ENCODE measurements at places on chromosomes 7 and 10. TPM values are rescaled to one million over a fixed set of nuclear protein-coding genes. Genes with fewer than 3 reads are reported as not detected.

Gene ADRB1
- not detected for total RNA-seq

Gene RBM33
- total RNA-seq, result 185 TPM

- no peaks in the 10 kb centered on the region for H3K27me3 ChIP-seq
- no peaks in the 10 kb centered on the region for H3K4me1 ChIP-seq
- H3K36me3 ChIP-seq, result no peaks in the 10 kb centered on the region
- H3K4me3 ChIP-seq, result no peak overlapping the region
- no peak for DNase-seq
These were observed 22.4 kb downstream of the AUTS2 start for GRCh38 chr7:69620650-69621049.

GRCh38 chr10:18332484-18332883 lies 192.3 kb downstream of the CACNB2 start:
- H3K27me3 ChIP-seq, result no peaks in the 10 kb centered on the region
- H3K27ac ChIP-seq, result no peak overlapping the region
- no peaks in the 10 kb centered on the region for H3K4me1 ChIP-seq
- DNase-seq, result no peak
- no peaks in the 10 kb centered on the region for H3K36me3 ChIP-seq

DNA sequence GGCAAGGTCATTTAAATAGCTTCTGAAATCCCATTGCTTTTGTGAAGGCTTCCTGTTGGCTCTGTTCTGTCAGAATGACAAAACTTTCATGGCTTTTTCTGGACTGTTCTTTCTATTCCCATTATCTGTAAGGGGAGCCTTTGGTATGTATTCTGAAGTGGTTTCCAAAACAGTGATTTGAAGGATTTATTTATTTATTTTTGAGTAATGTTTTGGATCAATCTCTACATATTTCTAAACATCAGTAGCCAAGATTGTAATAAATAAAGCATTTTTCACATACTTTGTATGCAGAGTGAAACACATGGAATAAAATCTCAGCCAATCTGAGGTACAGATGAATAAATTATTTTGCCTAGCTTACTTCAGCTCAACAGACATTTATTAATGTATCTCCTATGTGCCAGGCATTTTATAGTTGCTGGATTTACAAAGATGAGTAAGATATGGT lies 121.1 kb downstream of the BBS9 start:
- H3K4me1 ChIP-seq, result no peaks in the 10 kb centered on the region
- no peaks in the 10 kb centered on the region for H3K27me3 ChIP-seq

Gene SLC16A9
- total RNA-seq, result not detected

DNA sequence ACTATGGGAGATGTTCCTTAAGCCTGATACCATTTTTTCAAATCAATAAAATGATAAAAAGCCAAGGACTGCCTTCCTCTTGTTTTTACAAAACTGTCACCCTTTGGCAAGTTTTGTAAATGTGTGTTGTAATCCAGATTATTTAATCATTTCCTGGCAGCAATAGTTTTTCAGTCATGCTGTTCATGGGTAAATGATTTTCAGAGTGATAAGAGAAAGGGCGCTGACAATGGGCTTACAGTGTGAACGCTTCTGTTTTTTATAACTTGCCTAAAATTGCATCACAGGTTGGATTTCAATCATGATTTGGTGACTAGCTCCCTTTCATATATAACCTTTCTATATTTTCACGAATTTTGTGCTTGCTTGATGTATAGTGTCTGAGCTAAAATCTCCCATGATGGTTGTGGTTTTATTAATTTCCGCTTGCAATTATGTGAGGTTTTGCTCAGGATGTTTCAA lies 19.0 kb upstream of the DMBT1 start:
- no peak overlapping the region for H3K27ac ChIP-seq
- DNase-seq, result no peak
- H3K27me3 ChIP-seq, result no peaks in the 10 kb centered on the region

DNA sequence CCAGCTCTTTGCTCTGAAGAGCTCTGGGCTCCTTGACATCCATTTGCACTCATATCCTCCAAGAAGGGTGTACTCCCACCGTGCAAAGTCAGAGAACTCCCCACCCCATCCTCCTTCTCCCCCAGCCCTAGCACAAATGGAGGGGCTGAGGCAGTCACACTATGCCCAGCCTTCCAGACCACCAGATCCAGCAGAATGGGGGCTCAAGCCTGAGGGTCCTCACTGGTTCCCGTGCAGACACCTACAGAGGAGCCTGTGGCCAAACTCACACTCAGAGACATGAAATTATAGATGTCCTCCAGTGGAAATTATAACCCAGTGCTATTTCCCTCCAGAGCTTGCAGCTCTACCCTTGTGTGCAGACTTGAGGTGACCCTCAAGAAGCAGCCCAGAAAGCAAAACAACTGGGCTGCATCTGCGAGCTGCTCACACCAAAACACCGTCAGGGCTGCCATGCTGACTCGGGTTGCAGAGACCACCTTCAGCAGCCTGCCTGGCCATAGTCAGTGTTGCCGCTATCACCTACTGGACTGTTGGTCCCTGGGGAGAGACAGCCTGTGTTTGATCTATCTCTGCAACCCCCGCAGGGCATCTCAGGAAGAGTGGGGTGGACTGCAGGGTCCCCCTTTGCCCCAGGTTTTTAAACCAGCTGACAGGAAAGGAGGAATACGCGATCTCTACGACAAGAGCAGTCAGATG lies 7.4 kb downstream of the ZNF488 start:
- H3K4me1 ChIP-seq, result no peaks in the 10 kb centered on the region
- H3K27ac ChIP-seq, result no peak overlapping the region
- H3K4me3 ChIP-seq, result no peak overlapping the region
- H3K27me3 ChIP-seq, result no peaks in the 10 kb centered on the region
- no peak for DNase-seq

DNA sequence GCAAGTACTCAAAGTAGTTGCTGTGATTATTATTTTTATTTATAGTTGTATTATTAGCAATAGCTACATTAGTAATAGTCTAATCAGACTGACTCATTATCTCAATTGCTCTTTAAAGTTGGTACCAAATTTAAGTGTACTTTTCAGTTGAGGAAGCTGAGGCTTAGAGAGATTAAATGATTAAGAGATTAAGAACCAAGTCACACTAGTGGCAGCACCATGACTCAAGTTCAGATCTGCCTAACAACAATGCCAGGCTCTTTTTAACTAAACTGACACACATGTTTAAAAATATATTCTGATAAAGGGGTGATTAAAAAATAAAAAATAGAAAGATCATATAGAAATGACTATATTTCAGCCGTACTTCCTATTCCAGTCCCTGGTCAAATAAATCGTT lies 42.0 kb downstream of the FZD1 start:
- H3K4me1 ChIP-seq, result no peaks in the 10 kb centered on the region
- H3K4me3 ChIP-seq, result no peak overlapping the region
- no peak for DNase-seq
- H3K36me3 ChIP-seq, result no peaks in the 10 kb centered on the region
- H3K27ac ChIP-seq, result no peak overlapping the region
- no peaks in the 10 kb centered on the region for H3K27me3 ChIP-seq
